ENCODE measurements at places on chromosomes 13 and 19.

- no peak for DNase-seq
Measured at GRCh38 chr13:45196622-45197021, 4.2 kb downstream of the KCTD4 start.

GRCh38 chr13:48873587-48873986 is 102.1 kb upstream of the FNDC3A start:
- DNase-seq, result no peak

GRCh38 chr13:60075850-60076249 is 87.9 kb downstream of the DIAPH3 start:
- no peak for DNase-seq

DNA sequence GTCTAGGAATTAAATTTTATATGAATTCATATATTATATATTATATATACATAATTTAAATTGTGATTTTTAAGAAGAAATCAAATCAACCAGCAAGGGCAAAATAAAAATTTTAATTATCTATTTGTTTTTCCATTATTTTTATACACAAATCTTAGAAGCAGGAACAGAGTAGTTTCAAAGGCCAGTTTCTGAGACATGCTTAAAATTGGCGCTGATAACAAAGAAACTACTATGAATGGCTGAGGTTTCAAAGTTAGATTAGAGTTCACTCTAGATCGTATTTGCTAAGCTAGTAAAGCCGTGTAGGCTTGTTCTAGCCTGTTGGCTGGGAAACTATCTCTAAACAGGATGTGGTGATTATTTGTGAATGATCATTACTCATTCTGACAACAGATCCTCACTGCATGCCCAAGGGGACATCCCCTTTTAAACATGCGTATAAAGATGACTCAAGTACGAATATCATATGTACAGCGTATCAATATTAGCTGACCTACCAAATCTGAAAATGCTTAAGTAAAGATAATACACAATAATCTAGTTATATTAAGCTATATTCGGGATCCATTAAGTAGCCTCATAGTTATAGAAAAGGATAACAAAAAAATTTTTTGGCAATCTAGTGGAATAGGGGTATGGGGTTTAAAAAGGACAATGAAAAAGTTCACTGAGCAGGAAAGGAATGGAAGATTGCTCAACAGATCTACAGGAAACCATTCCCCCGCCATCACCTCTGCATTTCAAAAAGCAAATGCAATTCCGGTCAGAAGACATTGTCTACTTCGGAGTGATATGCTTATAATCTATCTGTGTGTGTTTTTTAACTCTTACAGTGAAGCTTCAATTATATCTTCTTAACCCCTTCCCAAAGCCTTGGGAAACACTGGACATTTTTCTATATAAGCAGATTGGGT is 150.1 kb downstream of the SHISA2 start:
- DNase-seq, result no peak

Measured in Peyer's patch (tissue), 4 donors.